ENCODE measurements at places on chromosomes 4 and X.

DNA sequence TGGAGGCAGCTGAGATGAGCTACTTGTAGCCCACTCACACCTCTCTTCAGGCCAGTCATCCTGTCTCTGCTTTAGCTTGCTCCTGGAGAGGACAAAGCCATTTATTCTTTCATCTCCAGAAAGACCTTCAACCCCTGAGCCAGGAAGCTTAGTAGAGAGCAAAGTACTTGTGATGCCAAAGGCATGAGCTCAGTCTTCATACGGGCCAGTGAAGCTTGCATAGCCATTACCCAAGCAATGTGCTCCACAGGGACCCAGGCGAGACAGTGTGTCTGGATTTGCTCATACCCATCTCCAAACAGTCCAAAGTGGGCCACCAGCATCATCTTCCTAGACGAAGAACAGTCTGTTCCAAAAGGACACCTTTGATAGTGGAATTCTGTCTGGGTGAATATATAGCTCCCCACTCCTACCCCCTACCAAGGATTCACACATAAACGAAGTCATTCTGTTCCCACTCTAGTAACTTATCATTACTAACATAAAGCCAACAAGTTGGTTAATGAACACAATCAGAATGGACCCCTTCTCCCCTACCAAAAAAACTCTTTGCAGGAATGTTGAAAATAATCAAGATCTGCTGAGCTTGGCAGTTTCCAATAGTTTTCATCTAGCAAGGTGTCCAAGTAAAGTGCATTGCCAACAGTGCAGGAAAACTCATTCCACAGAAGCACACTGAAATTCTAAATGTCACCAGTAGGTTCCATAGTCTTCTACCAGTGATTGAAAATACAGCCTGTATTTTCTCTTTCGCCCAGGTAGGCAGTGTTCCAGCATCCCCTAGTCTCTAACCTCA lies 6.7 kb downstream of the TNMD start:
- DNase-seq: no peak

DNA sequence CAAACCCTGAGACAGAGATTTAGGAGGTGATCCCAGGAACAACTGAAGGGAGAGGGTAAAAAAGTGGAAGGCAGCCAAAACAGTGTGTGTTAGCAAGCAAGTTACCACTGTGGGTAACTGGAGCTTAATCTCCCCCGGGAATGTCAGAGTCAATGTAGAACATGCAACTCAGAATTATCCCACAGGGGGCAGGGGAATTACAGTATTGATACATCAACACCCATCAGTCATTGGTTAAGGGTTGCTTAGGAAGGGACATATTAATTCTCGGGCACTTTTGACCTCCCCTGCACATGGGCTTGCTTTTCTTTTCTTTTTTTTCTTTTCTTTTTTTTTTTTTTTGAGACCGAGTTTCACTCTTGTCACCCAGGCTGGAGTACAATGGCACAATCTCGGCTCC lies 29.3 kb downstream of the CXorf58 start:
- no peak for DNase-seq

GRCh38 chr4:96145601-96146000 lies 305.7 kb downstream of the PDHA2 start:
- no peak for DNase-seq

DNA sequence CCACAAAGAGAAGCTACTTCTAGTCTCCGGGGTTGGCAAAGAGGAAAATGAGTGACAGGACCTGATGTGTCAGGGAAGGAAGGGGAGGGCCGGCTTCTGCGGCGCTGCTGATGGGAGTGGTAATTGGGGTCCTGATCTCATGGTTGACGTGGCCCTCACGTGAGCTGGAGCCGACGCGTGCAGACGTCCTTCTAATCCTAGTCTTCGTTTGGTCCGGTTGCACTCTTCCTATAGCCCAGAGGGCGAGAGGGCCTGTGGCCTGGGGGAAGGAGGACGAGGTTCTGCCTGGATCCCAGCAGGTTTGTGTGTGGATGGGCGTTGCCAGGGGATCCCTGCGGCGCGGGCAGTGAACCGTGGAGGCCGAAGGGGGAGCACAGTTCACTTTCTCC lies at the start of gene ARMCX1:
TSS of gene ARMCX1 (plus strand) at position 186 of the 389 bp plus-strand sequence. CDS start 2,384 bp downstream, outside the sequence.
- DNase-seq: peak; percentile 8

DNA sequence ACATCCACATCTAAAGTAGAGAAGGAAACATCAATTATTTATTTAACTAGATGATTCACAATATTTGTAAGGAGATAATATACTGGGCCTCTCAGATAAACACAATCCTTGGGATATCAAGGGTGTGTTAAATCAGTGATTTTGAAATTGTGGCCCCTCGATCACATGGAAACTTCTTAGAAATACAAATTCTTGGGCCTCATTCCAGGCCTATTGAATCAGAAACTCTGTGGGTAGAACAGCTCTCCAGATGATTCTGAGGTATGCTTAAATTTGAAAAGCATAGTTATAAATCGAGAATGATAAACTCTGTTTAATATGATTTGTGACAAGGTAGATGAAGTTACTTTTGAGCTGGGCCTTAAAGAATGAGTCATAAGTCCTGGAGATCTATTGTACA lies 64.3 kb upstream of the GPR174 start:
- no peak for DNase-seq

DNA sequence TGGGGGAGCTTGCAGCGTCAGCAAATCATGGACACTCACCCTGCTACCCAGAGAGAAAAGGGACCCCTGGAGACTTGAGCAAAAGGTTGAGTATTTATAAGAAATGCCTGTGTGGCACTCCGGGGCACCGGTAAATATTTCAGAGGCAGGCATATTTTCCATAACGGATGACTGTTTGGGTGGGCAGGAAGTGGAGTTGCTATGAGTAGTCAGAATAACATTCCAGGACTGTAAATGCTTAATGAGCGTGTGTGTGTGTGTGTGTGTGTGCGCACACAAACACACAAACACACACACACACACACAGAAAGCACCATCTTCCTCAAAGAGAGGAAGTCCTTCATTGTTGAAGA lies 74.6 kb downstream of the MXRA5 start:
- DNase-seq: no peak

DNA sequence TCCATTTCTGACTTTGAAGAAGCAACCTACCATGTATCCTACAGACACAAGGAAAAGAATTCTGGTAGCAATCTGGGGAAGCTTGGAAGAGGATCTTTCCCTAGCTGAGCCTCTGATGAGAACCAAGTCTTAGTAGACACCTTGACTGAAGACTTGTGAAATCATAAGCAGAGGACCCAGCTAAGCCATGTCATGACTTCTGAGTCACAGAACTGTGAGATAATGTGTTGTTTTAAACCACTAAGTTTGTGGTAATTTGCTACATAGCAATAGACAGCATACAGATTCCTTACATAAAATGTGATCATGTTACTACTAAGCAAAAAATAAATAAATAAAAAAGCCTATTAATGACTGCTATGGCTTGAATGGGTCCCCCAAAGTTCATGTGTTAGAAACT lies 71.3 kb upstream of the ANKRD50 start:
- DNase-seq: no peak

DNA sequence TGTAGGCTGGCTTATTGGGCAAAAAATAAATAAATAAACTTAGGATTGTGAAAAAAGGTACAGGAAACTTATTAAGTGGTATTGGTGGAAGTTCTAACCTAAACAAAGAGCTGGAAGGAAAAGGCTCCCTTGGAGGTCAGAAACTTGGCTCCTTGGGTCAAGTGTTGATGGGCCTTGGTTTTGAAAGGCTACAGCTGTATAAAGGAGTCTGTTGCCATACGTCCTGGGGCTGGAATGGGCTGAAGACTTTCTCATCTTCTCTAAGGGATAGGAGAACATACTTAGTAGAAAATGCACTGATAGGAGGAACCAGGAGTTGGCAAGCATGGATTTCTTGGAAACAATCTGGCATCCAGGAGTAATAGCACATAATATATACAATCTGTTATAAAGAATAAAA lies 56.6 kb downstream of the PDLIM5 start:
- DNase-seq: no peak

- no peak for DNase-seq
Measured at GRCh38 chr4:160611181-160611580, 1508.3 kb downstream of the RAPGEF2 start.

DNA sequence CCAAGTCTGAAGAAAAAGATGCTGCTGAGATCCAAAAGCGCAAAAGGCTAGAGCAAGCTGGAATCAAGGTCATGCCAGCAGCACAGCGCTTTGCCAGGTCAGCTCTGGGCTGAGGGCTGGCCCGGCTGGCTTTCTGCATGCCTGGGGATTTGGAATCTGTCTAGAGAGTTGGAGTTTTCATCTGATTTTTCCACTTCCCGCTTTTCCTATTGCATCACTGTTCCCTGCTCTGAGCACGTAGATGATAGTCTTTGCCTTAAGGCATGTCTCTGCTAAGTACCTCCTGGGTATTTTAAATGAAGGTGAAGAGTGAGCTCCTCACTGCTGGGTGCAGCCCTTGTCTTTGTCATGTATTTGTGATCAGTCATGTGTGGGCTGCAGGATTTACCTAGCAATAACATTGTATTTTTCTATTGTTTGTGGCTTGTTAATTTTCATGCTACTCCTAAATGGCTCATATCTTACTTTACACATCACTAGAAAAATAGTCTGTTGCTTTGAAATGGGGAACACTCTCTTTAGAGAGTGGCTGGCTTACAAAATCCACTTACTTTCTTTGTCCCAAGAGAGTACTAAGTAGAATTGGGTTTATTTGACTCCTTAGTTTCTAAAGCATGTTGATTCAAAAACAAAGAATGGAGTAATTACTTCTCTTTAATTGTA lies 82.8 kb downstream of the LIMCH1 start:
- DNase-seq: no peak

- DNase-seq: no peak
Measured at GRCh38 chr4:6264225-6264540, 5.5 kb upstream of the WFS1 start.

DNA sequence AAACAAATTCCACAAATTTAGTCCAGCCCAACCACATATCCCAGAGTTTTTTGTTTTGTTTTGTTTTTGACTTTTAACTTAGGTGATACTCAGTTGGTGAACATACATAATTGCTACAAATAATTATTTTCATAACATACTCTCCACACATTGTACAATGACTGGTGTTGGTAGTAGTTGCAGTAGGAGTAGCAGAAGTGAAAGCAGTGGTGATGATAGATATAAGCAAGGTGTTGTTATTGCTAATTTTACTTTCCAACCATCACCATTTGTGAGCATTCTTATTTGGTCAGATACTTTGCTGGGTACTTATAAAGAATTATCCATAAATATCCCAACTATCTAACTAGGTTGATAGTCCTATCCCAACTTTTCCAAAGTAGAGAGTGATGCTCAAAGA lies 47.3 kb downstream of the ARHGAP24 start:
- DNase-seq: no peak

DNA sequence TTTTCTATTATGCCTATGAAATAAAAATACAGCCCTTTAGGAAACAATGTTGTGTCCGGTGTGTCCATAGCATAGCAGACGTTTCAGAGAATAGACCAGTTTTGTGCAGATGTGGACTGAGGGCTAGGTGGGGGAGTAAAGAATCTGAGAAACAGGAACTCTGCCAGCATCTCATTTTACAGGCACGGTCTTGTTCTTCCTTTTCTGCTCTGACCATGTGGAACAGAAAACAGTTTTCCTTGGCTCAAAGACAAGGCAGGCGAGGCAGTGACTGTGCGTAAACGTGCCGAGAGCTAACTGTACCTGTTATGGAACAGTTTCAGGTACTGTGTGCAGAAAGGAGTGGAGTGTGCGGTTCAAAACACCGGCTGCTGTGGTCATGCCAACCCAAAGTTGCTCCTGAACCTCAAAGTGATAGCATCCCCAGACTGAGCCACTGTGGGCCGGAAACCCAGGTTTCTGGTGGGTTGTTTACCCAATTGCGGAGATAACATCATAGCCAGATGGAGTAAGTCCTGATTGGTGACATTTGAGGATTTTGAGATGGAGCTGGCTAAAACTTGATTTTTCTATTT lies 20.2 kb downstream of the CNGA2 start:
- no peak for DNase-seq

- peak; percentile 40 for DNase-seq
Measured at GRCh38 chr4:22237155-22237751, 278.6 kb downstream of the ADGRA3 start.

GRCh38 chrX:54357414-54358377 lies at the start of gene WNK3:
Gene WNK3, minus strand, starts transcription at chrX:54358046.
- DNase-seq: peak; percentile 25

DNA sequence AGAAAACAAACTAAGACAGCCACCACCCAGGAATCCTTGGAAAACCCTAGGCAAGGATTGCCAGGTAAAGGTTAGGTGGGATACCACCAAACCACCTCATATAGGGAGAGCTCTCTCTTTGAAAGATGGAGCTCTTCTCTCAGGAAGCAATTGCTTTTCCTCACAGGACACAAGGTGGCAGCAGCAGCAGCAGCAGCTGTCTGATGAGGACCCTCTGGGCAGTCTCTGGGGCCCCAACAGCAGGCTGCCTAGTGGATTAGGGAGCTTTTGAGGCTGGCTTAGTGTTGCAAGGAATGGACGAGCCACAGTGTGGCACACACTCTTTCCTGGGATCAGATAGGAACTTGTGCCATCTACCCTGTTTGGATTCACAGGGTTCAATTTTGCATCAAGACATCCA lies 41.4 kb upstream of the CHRDL1 start:
- no peak for DNase-seq

DNA sequence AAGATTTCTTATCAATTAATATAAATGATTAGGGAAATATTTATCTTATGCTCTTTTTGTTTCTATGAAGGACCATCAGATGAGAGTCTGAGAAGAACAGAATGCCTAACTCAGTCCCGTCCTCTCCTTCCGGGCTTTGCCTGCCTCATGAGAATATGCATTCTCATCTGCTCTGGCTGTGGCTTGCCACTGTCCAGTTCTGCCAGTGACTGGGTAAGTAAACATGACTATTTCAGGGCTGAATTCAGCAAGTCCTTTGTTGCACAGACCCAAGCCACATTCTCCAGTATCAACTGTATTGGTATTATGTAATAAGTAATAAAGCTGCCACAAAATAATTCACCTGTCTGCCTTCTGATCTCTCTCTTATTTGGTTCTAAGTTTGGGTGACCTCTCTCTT lies 110.7 kb downstream of the WDFY3 start:
- no peak for DNase-seq

GRCh38 chrX:120769576-120770341 lies 105.9 kb downstream of the CT47B1 start:
- no peak for DNase-seq

DNA sequence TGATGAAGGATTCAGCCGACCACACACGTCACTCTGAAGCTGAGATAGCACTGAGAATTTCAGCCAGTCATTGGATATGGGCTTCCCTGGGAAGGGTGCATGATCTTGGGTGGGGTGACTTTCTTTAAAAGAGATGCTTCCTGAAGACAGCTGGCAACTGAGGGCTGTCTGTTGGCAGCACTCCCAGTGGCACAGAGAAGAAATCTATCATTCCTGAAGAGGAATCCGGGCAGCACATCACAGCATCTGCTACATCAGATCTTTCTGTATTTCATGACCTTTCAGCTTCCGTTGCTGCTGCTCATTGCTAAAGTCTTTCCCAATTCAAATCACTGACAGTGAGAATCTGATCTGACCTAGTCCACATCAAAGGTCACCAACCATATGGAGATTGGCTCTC lies 193.8 kb upstream of the RBPJ start:
- no peak for DNase-seq

DNA sequence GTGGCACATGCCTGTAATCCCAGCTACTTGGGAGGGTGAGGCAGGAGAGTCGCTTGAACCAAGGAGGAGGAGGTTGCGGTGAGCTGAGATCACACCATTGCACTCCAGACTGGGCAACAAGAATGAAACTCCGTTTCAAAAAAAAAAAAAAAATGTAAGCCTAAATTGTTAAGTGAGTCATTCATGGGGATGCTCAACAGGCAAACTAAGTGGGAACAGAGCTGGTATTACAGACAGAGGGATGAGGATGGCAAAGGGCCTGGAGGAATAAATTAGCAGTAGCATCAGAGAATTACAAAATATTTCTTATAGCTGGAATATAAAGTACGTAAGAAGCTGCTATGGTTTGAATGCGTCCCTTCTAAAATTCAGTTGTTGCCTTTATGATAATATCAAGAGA lies 43.4 kb upstream of the OGT start:
- DNase-seq: no peak

Measured in stimulated activated CD4-positive, alpha-beta T cell treated with anti-CD3 and anti-CD28 coated beads, Interleukin-2, amount 100 ng/mL, for 48 hours (primary cell).